NCI-H2029 (cell line): ENCODE measurements at places on chromosomes 2 and 18.

GRCh38 chr18:10386049-10386448 lies 68.4 kb upstream of the APCDD1 start:
- DNase-seq, result no peak

DNA sequence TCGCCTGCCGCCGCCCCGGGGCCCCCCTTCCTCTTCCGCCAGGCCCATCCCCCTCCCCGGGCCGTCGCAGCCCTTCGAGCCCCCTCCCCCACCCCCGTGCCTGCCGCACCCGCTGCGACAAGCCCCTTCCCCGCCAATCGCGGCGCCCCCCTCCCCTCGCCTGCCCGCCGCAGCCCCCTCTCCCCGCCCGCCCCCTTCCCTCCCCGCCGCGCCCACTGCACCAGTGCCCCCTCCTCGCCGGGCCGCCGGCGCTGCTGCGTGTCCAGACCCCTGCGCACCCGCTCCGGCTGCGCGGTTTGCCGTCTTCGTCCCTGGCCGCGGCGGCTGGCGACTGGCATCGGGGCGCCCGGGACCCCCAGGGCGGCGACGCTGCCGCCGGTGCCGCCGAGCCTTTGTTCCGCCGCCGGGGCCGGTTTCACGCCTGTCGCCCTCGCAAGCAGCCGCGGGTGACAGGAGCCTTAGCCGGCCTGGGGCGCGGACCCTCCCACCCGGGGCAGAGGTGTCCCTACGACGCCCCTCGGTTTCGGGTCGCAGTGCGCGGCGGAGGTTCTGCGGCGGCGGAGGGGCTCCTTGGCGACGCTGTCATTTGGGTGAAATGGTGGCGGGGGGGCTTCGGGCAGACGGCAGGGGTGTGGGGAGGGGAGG lies 18.1 kb downstream of the GPC1 start:
- no peak for DNase-seq

DNA sequence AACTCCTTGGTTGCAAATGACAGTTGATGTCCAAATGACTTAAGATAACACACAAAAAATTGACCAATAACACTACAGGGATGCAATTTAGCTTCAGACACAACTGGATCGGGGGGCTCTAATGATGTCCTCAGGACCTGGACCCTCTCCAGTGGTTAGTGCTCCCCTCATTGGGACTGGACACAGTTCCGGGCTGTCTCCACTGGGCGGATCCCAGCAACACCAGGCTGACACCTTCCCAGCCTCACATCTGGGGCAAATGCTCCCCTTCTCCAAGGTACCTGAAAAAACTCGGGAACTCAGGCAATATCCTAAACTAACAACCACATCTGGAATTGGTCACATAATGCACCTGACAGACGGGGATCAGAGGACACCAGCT lies 48.7 kb downstream of the PSMG2 start:
- no peak for DNase-seq

GRCh38 chr2:53509831-53510388 lies 257.7 kb upstream of the CHAC2 start:
- no peak for DNase-seq

DNA sequence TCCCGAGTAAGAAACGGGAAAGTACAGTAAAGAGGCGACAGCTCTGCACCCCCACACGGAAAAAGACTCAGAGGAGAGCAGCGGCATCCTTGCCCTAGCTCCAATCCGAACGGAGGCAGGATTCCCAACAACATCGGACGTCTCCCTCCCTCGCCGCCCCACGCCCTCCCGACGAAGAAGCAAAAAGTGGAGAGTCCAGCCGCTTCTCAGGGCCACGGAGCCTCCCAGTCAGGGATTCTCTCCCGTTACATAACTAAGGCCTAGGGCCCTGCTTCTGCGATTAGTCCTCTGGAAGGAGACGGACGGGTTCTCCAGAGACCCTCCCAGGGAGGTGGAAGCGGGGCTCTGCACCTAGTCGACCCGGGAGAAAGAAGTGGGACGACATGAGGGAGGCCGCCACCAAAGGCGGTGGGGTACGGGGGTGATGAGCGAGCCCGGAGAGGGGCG lies 587 bp downstream of the SUMO1 start:
- no peak for DNase-seq

DNA sequence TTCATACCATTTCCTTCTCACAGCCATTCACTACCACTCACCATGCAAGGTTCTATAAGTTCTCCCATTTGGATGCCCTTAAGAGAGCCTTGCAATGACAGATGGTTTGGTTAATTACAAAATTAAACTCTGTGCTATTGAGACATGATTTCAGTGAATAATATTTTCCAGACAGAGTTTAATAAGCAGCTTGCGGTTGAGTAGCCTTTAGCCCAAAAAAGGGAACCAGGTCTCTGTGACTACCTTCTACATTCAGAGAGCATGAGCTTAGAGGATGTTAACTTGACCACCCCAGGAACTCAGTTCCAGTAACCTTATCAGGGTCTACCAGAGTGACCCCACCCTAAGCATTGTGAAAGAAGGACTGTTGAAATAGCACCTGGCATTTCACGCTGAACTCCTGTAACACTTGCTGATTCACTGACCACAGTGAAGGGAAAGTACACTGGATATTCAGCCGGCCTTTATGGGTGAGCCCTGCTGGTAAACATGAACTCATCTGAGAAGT lies 1173.1 kb upstream of the ZEB2 start:
- no peak for DNase-seq

GRCh38 chr2:55420439-55420725 lies 726 bp upstream of the CCDC88A start:
- DNase-seq, result no peak

- no peak for DNase-seq
Measured at GRCh38 chr2:75324141-75324540, 124.8 kb upstream of the TACR1 start.

DNA sequence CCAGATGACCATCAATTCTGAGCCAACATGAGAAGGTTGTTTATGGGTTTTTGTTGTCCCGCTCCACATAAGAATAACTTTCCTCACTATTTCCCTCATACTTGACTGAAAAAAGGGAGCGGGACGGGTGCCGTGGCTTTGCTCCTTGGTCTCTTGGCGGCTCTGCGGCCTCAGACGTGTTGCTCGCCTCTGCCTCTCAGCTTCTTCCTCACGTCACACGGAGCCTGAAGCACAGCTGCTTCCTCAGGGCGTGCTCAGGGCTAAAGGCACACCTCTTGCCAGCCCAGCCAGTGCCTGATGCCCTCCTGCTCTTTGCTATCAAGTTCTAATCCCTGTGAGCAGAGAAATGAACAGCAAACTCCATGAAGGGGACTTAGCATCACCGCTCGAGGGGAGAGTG lies 17.9 kb upstream of the ID2 start:
- no peak for DNase-seq

DNA sequence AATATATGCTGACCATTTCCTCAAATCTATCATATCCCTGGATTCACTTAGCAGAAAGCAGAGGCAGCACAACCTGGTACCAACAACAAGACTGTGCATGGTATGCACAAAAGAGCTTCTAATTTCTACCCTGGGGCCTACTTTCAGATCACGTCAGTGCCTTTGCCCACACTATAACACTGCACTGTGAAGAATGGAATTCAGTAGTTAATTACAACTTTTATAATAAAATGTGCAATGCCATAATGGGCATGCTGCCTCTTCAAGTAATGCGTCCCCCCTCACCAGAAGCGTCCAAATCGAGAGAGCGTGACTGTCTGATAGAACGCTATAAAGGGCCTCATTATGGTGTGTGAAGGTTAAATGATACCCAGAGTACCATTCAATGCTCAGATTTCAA lies 328.1 kb upstream of the PKDCC start:
- no peak for DNase-seq

- DNase-seq, result no peak
Measured at GRCh38 chr2:237898057-237898414, 38.6 kb downstream of the RAMP1 start.

DNA sequence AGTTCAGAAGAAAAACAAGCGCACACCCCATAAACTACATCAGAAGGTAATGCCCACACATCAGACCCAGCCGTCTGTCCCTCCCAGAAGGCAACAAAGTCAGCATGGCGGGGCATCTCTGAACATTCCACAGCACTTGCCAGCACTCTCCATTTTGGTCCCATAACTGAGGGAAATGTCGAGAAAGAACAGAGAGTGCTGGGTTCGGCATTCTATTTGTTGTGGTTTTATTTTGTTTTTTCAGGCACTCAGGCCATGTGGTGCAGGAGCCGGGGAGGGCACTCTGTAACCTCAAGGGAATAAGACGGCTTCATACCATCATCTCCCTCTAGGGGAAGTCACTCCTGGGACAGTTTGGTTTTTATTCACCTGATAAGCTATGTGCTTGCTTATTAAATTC lies 156.0 kb downstream of the SEPTIN10 start:
- DNase-seq, result no peak

DNA sequence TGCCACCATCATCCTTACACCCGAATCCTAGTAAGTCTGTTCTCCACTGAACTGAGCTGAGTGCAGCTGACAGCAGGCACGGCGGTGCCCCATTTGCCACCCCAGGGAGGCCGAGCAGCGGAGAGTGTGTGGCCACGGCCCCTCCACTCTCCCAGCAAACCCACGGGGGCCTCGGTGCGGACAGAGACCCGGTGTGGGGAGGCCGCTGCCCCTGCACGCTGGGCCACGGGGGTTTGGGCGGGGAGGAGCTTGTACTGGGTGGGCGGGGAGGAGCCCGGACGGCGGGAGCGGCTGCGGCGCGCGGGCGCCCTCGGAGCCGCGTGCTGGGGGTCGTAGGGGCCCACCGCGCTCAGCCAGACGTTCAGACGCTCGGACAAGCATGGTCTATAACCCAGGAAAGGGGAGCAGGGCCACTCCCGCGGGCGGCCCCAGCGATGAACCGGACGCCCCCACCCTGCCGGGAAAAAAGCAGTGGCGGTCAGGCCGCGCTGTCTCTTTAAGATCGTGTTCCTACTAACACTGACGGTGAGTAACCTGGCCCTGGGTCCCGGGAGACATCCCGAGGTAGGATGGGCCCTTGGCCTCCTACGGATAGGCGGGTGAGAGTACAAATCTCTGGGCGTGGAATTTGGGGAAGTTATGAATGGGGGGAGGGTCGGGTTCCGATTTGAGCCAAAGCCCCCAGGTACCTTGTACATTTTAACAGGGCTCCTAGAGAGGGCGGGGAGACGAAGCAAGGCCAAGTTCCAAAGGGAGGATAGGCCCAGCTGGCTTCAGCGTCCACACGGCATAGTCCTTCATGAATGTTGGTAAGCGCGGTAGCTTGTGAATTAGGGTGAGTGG lies at the start of gene ITPRIPL1:
TSS of gene ITPRIPL1 (plus strand) at position 277 of the 843 bp plus-strand sequence. CDS start at position 800, 523 bp downstream.
- DNase-seq, result no peak

GRCh38 chr2:241818943-241819270 lies 9.9 kb downstream of the NEU4 start:
- DNase-seq, result no peak

DNA sequence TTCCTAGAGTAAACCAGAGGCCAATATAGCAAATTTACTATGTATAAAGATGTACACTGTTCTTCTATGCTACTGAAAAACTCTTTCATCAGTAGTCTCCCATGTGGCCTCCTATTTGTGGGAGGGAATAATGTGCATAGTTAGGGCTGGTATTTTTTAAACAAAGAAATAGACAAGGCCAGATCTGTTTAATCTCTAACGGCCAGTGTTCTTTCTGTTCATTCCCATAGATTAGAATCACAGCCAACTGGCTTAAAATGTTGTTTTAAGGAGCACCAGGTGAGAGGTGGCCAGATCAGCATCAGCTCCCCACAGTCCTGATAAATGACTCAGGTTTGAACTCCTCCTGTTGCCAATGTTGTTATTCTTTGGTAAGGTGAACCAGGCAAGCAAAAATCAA lies 12.1 kb downstream of the LYPD6 start:
- no peak for DNase-seq

DNA sequence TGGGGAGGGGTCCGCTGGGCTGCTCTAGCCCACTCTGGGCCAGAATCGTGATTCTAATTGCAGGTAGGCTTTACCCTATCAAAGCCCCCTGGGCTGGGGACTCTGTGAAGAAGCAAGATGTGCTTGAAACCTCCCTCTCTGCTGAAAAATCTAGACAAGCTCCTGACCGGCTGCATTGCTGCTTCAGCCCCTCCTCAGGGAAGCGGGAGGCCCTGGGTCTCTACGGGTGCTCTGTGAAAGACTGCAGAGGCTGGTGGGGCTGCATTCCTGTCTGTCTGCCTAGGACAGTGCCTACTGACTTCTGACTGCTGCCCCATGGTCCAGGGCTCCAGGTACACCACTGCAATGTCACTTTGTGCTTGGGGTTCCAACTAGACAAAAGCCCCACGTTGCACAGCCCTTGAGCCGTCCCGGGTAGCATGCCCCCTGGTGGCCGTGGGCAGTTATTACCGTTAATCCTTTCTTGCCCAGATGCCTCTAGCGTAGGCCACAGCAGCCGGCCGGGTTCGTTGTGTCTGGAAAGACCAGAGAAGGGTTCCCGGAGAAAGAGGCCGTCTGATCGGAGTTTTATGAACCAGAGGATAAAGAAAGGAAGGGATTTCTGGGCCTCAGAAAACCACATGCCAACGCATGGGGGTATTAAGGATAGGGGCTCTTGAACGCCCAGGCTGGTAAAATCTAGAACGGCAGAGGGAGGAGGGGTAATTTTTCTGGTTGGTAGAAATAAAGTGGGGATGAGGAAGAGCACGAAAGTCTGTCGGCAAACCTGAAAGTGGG lies 15.9 kb upstream of the C1QL2 start:
- DNase-seq, result peak; percentile 5

DNA sequence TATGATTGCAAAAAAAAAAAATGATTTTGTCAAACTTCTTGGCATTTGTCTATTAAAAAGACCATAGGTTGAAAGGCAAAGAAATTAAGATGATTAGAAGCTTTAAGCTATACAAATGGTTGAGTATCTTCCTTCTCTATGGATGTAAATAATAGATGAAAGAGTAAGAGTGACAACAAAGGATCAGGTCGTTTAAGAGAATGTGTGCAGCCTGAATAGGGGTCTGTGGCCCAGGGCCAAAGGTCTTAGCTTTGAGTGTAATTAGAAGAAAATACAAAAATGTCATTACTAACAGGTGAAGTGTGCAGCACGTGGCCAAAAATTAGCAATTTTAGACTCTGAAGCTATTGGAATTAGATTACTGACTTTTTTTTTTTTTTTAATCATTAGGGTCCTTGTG lies 122.4 kb downstream of the GREB1L start:
- DNase-seq, result no peak

GRCh38 chr2:149422337-149422990 lies 92.1 kb downstream of the LYPD6 start:
- DNase-seq, result no peak

DNA sequence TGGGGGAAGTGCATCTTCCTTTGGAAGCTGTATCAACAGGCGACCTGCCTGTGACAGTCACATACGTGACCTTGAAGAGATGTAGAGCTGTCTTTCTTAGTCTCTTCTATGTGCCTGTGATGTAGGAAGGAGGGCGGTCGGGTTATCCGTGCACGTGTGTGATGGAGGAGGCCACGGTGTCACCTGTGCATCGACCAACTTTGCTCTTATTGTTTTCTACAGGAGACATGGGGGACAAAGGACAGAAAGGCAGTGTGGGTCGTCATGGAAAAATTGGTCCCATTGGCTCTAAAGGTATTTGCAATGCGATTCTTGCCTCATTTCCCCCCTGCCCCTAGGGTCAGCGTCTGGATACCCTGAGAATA lies 20.7 kb upstream of the ALLC start:
- DNase-seq, result no peak

DNA sequence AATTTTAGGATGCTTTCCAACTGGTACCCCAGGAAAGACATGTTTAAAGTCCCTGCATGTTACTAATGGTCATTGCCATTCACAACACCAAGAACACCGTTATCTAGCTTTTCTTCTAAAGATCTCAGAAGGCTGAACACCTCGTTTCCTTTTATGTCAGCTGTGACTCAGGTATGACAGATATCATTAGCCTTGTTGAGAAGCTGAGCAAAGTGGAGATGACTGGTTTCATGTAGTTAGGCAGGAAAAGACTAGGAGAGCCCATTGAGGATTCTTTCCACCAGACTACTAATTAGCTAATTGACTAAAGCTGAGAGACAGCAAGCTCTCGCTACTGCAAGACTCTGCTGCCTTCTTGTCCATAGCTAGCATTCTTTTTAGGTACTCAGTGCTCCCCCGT lies 32.0 kb upstream of the ARL5A start:
- no peak for DNase-seq
